ENCODE measurements at places on chromosomes 7 and 10. TPM values are rescaled to one million over a fixed set of nuclear protein-coding genes. Genes with fewer than 3 reads are reported as not detected.

The CYP3A7 gene
- total RNA-seq, result not detected

The HOXA10 gene
- not detected for total RNA-seq

The MSMB gene
- total RNA-seq, result not detected

The PIP gene
- total RNA-seq, result not detected

All from activated naive CD8-positive, alpha-beta T cell treated with anti-CD3 and anti-CD28 coated beads for 36 hours (primary cell).